ENCODE measurements at places on chromosomes 5 and 9.

GRCh38 chr5:7036192-7036835, 323.1 kb downstream of the TENT4A start:
- no peak for DNase-seq

- no peak for DNase-seq
These were observed 31.1 kb downstream of the PGGT1B start for GRCh38 chr5:115231598-115231997.

- DNase-seq = no peak
These were observed 23.9 kb upstream of the FANCC start for GRCh38 chr9:95341293-95341962.

GRCh38 chr9:92986176-92987119, 39.1 kb downstream of the FGD3 start:
- DNase-seq = no peak
